Suppressor macrophage treated with lipopolysaccharide for 1 hour (primary cell): ENCODE measurements at places on chromosomes 5 and 9.
A peak's percentile ranks its signal among the peaks of the same experiment; 100 is the strongest.

DNA sequence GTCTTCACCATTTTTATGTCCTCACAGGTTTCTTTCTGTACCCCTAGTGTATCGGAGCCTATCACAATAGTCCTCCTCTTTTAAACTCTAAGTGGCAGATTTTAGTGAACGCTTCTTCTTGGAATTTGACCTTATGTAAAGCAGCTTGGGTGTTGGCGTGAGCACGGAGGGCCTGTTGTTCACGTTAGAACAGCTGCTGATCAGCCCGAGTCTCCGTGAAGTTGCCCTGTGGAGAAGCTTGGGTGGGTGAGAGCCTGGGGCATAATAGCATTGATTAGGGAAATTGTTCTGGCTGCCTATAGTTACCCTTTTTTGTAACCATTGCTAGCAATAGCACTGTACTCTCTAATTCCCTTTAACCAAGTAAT lies 167.0 kb upstream of the OTULINL start:
- no peak for DNase-seq

- peak; percentile 7 for DNase-seq
Observed at GRCh38 chr5:154242964-154243376, 52.4 kb downstream of the GALNT10 start.

DNA sequence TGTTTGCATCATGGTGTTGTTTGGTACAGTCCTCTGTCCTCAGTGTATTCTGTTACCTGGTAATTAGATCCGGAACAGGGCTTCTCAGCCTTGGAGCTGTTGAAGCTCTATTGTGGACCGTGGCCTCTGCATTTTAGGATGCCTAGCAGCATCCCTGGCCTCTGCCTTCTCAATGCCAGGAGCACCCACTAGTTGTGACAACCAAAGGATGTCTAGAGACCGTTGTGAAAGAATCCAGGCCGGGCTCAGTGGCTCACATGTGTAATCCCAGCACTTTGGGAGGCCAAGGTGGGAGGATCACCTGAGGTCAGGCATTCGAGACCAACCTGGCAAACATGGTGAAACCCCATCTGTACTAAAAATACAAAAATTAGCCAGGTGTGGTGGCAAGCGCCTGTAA lies 159.6 kb downstream of the CACNA1B start:
- DNase-seq, result no peak

DNA sequence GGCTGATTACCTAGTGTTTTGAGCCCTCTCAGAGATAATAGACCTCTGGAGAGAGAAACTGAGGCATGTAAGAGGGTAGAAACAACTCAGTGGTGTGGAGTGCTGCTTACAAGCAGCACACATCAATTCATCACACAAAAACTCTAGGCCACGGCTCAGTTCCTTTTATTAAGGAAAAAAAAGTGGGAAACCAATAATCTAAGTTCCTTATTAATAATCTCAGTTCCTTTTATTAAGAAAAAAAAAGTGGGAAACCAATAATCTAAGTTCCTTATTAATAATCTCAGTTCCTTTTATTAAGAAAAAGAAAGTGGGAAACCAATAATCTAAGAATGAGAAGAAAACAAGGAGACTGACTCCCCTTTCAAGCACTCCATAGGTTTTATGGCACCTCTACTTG lies 28.0 kb downstream of the TXNDC8 start:
- peak; percentile 43 for DNase-seq

DNA sequence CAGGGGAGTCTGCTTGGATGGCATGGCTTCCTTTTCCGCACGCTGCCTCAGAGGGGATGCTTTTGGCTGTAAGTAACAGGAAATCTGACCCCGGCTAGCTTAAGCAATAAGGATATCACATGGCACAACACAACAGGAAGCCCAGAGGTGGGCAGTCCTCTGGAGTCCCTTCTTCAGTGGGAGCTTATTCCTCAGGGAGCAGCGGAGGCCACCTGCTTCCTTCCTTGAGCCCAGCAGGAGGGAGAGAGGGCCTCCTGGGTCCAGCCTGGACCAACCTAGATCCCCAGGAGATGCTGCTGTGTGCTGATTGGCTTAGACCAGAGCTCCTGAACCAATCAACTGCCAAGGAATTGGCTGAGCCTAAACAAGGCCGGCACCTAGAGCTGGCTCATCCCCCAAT lies 66.3 kb downstream of the C9orf50 start:
- DNase-seq, result peak; percentile 28

DNA sequence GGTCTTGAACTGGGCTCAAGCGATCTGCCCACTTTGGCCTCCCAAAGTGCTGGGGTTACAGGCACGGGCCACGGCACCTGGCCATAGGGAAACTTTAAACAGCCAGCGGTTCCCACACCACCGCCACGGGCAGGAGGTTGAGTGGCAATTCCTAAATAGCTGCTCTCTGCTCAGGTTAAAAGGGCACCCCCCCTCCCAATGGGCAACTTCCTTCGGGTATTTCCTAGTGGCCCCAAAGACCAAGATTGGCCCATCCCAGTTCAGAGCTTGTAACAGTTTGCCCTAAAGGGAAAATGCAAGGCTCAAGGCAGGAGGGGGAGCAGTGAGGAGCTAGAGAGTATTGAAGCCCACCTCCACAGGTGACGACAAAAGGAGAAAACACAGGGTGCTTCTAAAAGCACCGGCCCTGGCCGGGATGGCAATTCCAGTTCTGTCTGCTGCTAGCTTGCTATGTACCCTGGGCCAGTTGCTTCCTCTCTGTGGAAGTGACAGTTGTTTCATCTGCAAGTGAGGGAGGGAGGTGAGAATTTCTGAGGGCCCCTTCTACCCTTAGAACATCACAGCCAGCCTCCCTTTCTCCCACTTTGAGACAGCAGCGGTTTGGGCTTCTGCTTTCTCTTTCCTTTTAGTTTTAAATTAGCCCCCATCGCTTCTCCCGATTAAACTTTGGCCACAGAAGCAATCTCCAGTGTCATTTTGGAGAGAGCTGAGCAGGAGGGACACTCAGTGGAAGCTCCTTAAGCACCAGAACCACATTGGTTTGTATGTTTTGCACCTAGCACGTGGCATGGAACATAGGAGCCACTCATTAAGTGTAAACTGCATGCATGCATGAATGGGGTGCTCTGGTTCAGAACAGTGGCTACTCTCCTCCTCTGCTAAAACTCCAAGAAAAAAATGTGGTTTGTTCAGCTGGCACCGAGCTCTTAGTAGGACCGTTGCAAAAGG lies 17.3 kb upstream of the TNIP1 start:
- DNase-seq, result peak; percentile 55

DNA sequence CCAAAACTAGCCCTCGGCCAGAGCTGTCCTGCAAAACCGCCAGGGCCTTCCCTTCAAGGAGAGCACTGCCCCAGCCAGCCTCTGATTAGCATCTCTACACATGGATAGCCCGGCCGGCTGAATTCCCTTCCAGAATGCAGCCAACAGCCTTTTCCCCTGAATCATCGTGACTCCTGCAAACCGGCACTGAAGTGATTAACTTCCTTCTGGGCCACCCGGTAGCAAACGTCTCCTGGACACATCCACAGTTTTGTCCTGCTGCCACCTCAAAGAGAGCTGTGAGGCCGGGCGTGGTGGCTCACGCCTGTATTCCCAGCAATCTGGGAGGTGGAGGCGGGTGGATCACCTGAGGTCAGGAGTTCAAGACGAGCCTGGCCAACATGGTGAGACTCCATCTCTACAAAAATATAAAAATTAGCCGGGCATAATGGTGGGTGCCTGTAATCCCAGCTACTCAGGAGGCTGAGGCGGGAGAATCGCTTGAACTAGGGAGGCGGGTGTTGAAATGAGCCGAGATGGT lies 21.1 kb upstream of the EEIG1 start:
- peak; percentile 76 for DNase-seq

DNA sequence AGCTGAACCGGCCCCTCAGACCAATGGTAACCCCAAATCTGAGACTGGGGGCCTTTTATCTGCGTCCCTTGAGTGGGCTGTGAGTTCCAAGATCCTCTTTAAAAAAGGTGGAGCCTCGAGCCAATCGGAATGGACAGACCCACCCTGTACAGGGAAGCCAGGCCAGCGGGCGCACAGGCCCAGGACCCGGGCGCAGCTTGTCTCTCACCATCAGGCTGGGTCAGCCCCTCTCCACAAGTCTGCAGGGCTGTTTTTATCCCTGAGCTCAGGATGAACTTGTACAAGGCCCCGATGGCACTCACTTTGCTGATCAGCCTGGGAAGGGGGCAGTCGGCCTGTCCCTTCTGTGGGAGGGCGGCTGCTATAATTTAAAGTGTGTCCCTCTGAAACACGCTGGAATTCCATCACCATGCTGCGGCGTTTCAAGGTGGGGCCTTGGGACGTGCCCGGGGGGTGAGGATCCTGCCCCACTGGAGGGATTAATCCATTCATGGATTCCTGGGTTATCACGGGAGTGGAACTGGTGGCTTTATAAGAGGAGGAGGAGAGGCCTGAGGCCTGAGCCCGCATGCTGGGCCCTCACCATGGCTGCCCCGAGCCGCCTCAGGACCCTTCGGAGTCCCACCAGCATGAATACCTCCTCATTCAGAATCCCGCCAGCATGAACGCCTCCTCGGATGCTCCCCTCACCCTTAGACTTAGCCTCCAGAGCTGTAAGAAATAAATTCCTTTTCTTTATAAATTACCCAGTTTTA lies 14.1 kb downstream of the EXD3 start:
- DNase-seq, result no peak

- DNase-seq, result no peak
Observed at GRCh38 chr9:97507428-97507984, 6.0 kb downstream of the TMOD1 start.

DNA sequence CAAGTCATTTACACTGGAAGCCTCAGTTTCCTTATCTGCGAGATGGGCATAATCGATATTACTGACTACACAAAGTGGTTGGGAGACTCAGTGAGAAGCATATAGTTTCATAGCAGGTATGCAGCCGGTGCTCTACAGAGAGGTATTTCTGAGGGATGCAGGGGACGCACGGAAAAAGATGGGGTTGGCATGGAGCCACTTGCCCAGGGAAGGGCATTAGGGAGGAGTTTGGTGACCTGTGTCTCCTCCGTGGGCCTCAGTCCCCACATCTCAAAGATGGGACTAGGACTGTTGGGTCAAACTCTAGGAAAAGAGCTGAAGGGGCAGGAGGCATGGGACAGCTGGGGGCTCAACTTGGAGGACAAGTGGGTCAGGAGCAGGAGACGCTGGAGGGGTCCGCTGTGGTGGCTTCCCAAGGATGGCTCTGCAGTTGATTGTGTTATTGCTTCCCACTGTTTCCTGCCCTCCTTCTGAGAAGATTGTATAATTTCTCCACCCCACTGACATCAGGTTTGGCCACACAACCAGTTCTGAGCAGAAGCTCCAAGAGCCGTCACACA lies 158.6 kb upstream of the ALDH1B1 start:
- no peak for DNase-seq

- no peak for DNase-seq
Observed at GRCh38 chr5:136115183-136115865, 17.3 kb upstream of the SMAD5 start.

DNA sequence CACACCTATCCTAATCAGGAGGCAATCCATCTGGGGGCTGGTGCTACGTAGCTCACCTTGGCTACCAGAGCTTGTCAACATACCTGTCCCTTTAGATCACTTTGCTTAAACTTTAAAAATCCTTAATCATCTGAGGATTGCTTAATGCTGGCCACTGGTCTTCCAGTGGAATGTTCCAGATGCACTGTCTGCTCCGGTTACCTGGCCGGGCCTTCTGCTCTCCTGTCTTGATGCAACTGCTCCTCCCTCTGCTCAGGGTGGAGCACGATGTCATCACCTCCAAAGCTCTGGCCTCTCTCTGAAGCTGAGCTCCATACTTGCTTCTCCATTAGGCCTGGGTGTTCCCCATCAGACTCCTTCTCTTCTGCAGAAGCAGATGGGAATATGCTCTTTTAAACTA lies 106.5 kb upstream of the OTULINL start:
- DNase-seq, result no peak

- DNase-seq, result peak; percentile 61
Observed at GRCh38 chr9:35814106-35814840, 569 bp downstream of the HINT2 start.

- DNase-seq, result peak; percentile 82
Observed at GRCh38 chr9:124011460-124012301, at the start of gene LHX2. Gene LHX2, plus strand, starts transcription at chr9:124011768. Its CDS starts 581 bp downstream, at chr9:124012349.

GRCh38 chr9:128893354-128893753 lies 11.4 kb downstream of the LRRC8A start:
- DNase-seq, result no peak

DNA sequence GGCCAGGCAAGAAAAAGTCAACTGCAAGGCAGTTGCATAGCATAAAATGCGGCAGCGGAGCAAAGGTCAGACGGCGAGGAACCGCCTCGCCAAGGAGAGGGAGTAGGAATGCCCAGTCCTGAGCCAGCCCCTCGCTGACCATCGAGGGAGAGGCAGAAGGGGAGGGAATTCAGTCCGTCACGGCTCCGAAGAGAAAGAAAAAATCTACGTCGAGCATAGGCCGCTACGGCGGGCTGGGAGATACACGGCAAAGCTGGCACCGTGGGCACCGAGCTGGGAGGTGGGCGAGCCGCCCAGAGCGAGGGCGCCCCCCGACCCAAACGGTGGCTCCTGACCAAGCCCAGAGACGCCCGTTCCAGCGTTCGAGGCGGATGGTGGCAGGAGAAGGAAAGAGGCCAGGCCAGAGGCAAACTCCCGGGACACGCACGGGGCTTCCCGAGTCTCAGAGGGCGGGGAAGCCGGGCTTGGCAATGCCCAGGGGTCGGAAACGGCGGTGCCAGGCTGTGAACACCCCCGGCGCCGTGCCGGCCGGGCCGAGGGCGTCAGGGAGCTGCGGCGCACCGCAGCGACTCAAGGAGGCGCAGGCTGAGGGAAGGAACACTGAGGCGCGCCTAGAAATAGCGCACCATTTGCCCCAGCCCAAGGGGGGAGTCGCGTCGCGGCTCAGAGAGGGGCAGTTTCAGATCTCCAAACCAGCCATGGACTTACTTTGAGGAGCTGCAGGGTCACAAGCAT lies 518 bp downstream of the SPRY4 start:
- peak; percentile 83 for DNase-seq

GRCh38 chr5:77633207-77633675 lies 5.3 kb downstream of the OTP start:
- no peak for DNase-seq

DNA sequence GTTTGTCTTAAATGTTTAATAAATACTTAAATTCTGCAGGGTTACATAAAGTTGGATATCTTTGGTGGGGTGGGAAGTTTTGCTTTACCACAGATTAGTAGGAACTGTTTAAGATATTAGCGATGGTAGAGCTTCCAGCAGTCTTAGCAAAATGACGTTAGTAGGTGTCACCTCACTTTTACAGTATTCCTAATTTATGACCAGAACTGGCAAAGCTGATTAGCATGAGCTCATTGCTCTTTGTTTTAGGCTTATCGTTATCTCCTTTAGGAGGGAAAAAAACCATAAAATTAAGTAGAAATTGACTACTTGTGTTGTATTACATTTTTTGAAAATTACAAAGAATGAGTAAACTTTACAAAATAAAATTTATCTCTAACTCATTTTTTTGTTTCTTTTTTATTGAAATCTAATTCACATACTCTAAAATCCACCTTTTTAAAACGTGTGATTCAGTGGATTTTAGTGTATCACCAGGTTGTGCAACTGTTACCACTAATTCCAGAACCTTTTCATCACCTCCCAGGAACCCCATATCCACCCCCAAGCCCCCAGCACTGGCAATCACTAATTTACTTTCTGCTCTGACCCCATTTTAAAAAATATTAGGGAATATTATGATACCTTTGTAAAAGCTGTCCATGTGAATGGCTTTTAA lies 129.5 kb downstream of the TRIO start:
- no peak for DNase-seq
